ENCODE measurements at places on chromosomes 4 and X.

DNA sequence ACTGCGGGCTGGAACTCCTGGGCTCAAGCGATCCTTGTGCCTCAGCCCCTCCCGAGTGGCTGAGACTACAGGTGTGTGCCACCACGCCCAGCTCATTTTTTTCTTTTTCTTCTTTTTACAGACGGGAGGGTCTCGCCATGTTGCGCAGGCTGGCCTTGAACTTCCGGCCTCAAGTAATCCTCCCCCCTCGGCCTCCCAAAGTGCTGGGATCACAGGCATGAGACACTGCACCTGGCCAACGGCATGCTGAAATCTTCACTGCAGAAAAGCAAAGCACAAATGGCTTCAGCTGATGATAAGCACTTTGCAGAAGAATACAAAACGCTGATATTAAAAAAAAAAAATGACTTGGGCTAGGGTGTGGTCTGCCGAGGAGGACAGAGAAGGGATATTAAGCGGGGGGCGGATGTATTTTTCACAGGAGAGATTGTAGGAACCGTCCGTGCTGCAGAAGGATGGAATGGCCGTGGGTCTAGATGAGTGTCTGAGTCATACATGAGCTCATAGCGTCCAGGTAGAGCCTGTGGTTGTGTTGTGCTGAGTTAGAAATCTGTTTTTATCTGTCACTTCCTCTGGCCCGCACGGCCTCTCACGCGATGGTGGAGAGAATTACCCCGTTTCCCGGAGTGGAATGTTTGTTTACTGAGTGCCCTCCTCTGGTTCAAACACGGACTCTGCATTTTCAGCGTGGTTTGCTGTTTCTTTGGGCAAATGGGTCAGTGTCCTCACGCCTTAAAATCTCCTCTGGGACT, 8.5 kb upstream of the AKAP17A start:
- peak; percentile 62 for DNase-seq

GRCh38 chr4:10115797-10116568, 616 bp downstream of the WDR1 start:
- DNase-seq = peak; percentile 52

DNA sequence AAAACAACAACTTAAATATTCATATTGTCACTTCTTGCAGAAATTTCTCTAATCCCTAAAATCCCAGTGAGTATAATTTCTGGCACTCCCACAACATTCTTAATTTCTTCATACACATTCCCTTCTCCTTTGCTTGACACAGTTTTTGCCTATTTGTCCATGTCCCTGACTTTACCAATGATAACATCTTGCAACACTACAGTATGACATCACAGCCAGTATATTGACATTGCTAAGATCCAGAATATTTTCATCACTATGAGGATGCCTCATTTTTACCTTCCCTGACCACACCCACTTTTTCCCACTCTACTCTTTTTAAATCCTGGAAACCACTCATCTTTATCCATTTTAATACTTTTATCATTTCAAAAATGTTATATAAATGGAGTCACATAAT, 292.3 kb upstream of the GK2 start:
- no peak for DNase-seq

GRCh38 chr4:20614816-20615215, 85.4 kb upstream of the PACRGL start:
- no peak for DNase-seq

DNA sequence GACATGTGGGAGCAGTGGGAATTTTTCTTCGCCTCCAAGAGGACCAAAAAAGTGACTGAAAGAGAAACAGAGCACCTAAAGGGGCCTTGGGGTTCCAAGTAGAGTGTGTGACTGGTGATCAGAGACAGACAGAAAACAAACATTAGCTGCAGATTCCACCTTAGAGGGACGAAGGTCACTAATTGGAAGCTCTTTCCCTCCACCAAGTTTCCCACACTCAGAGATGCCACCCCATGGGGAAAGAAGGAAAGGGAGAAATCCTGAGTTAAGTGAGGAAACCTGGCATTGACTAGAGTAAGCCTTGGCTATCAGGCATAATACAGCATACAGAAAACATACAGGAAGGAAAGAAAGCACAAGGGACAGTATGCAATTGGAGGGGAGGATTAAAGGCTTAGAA, 90.9 kb downstream of the HNRNPD start:
- no peak for DNase-seq

DNA sequence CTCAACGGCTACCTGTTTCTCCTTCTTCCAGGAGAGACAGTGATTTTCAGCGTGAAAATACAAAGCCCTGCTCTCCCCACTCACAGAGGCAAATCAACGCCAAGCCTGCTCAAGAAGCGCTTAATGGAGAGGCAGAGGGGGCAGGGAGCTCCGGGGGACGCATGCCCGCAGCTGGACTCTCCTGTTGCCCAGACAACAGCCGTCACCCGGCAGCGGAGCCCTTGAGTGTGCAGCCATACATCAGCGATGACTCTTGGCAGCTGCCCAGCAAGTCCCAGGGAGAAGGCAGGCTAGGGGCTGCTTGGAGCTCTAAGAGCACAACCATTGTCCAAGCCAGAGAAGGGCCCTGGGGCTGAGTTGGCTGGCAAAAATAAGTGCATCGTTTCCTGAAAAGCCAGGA, 71.0 kb upstream of the AFAP1 start:
- no peak for DNase-seq

GRCh38 chr4:38231626-38232025, 271.4 kb downstream of the PTTG2 start:
- DNase-seq = no peak

DNA sequence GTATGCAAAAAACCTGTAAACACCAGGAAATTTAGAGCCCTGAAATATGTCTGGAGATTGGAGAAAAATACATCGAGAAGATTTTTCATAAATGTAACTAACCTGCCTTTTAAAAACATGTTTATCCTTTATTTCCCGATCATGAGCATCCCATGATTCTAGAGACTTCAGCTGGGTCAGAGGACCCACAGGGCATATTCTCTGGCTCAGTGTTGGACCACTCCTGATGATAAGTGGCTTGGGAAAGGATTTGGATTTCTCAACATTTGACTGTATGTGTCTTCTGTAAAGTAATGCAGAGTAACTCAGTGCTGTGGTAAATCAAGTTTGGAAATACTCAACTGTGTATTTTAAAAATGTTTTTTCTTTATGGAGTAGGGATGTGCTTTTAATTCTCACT, 40.0 kb upstream of the ANK2 start:
- DNase-seq = no peak

DNA sequence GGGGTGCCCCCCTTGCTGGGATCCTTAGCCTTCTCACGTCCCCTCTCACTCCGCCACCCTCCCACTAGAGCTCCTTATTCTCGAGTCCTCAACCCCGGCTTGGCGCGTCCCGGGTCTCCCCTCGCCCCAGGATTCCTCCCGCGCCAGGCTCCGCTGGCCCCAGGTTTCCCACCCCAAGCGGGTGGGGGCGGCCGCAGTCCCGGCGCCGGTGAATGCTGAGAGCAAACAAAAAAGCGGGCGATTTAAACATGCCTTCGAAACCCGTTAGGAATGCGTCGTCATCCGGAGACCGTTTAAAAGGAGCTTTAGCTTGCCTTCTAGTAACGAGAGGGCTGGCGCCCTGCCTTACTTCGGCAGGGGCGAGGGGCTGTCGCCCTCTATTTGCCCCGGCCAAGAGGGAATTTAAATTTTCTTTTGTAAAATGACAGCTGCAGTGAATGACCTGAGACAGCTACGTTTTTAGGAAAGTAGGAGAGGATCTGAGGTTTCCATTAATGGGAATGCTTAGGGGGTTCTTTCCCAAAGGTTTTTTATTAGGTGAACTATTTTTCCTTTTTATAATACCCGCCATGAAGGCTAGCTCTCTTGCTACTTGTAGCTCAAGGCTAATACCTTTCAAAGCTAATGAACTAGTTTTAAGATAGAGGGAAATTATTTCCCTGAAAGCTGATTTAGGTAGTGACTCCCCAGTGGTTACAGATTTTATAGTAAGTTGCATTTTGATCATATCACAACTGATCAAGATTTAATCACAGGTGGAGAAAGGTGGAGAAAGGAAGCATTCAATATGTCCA, 3.1 kb downstream of the JADE1 start:
- peak; percentile 38 for DNase-seq

- no peak for DNase-seq
These were observed 193.0 kb upstream of the C1QTNF7 start for GRCh38 chr4:15234856-15235126.

DNA sequence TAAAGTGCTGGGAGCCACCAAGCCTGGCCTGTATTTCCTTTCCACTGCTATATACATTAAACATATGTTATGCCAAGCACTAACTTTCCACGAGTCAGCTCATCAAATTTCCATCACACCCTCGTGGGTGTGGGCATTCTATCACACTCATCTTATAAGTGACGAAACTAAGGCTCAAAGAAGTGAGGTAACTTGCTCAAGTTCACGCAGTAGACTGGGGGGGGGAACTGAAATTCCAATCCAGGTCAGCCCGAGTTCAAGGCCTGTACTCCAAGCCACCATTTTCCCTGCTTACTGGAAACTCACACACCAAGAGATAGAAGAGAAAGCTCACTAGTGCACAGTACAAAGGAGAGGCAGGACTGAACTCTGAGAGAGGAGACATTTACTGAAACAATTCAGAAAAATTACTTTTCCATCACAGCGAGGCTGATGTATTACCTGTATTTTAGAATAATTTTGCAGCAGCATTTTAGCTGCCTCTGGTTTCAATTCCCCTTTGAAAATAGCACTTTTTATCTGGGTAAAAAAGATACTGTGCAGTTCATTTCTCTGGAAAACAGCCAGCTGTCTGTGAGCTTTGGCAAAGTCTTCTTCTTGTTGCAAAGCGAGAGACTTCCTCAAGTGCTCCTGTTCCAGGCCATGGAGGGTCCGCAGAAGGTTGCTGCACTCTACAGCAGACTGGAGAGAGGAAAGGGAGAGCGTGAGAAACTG, 76.8 kb downstream of the EVC2 start:
- no peak for DNase-seq

- no peak for DNase-seq
These were observed 201.5 kb upstream of the JADE1 start for GRCh38 chr4:128608006-128608405.

- DNase-seq = no peak
These were observed 199.0 kb downstream of the DCHS2 start for GRCh38 chr4:154292589-154292988.

GRCh38 chrX:128078545-128078944, 26.3 kb upstream of the ACTRT1 start:
- DNase-seq = no peak

DNA sequence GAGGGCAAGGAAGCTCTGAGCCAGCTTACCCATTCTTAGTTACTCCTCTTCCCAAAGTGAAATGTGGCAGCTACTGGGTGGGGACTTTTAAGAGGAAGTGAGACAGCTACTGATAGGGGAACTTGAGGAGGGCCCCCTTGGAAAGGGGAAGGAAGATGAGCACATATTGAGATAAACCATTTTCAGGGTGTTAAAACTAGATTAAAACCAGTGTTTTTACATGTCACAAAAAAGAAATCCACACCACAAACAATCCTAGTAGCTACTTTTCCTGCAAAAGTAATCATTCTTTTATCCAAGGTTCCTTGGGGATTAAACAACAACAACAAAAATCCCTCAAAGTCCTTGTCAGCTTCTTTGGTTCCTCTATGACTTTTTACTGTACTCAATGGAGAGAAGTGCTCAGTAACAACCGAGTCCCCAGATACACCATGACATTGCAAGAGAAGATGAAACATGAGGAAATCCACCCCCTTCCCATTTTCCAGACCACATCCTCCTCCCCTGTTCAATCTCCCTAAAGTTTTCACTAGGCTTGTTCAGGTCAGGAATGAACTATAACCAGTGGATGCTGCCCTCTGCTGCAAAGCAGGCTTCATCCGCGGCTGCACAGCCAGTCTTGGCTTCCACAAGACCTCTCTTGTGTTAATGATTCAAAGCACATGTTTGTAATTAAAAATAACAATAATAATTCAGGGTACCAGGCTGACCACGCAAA, 113.5 kb upstream of the TMEM164 start:
- DNase-seq = peak; percentile 58

DNA sequence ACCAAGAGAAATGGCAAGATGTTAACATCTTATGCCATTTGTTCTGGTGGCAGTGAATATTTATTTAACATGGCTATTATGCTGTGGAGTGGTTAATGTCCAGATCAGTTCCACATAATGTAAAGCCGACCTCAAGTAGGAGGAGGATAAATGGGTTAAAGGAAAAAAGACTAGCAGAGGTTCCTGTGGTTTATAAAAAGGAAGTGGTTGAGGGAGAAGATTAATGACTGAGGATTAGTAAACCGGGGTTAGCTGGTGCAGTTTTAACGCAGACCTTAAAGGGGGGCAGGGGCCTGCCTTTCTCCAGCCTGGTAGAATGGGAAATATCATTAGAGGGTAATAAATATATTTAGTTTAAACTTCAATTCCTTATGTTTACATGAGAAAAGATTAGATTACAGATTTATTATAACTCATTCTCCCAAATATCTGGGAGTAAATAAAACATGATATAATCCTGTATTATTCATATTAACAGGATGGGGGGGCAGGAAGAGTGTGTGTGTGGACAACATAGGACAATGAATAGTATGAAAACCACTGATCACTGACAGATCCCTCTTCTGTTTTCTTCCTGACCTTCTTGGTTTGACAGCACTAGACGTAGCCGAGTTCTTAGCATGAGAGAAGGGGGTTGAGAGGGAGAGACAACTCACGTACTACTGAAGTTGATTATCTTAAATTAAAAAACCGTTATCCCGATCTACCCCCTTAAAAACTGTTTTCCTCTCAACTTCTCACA, 124.1 kb upstream of the LIMCH1 start:
- peak; percentile 55 for DNase-seq

- no peak for DNase-seq
These were observed 77.2 kb downstream of the FHIP1A start for GRCh38 chr4:151486168-151486567.

- DNase-seq = no peak
These were observed 30.4 kb upstream of the TMSB15A start for GRCh38 chrX:102546828-102547493.

DNA sequence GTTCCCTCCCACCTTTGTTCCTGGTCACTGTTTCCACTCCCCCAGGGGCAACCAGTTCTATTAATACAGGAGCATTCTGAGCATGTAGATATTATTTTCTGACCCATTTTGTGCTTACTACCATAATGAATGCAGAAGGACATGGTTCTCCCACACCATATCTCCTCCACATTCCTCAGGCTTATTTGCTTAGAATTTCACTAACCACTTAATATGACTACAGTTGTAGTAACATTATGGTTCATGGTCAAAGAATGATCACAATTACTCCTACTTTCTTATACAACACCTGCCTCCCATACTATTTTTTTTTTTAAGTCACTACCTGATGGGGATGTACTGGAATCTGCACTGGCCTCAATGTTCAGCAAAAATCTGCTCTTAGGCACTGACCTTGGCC, 7.5 kb upstream of the FAM184B start:
- no peak for DNase-seq
